Common myeloid progenitor, CD34-positive (primary cell): ENCODE measurements at places on chromosomes 12 and 14.

DNA sequence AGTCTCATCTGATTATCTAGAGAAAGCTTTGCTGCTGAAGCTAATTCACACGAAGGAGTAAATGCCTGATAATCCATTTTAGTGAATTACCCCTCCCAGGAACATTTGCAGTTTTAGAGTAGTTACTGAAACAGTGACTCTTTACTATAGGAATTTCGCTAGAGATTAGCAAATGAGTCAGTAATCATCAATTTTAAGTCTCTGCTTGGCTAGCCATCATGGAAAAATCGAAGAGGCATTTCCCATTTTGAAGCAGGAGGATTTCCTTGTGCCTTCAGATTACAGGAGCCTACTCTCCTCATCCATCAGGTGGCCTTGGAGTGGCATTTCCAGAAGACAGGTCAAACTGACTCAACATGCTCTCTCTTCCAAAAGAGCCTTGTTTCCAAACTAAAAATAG, 154.5 kb downstream of the EGLN3 start:
- peaks cover 21% of the 10 kb centered on the region for H3K27me3 ChIP-seq
- H3K36me3 ChIP-seq, result no peaks in the 10 kb centered on the region
- DNase-seq, result no peak
- no peak overlapping the region for H3K27ac ChIP-seq
- no peak overlapping the region for H3K4me3 ChIP-seq

GRCh38 chr14:23301969-23302289, 730 bp downstream of the PPP1R3E start:
- H3K27me3 ChIP-seq, result no peaks in the 10 kb centered on the region
- H3K4me3 ChIP-seq, result peak overlapping the region; percentile 91
- H3K27ac ChIP-seq, result peak overlapping the region; percentile 47

DNA sequence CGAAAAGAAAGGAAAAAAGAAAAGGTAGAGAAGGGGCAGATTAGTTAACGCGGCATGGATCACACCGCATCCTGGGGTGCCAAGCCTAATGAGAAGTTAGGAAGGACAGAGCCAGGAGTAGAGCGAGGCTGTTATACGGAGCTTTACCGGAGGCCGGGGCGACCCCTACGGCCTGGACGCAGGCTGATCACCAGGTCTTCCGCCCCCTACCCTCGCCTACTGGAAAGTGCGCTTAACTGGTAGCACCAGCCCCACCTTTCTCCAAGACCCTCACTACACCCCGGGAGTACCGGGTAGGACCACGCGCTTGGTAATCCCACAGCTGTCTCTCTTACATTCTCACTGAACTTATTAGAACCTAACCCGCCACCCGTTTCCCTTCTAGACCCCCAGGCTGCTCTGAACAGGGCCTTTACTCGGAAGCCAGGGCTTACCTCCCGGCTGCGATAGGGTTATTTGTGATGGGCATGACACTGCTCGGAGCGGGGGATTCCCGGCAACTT, 33.8 kb downstream of the WBP11 start:
- H3K4me3 ChIP-seq, result peak overlapping the region; percentile 83
- DNase-seq, result no peak
- peak overlapping the region; percentile 83 for H3K27ac ChIP-seq
- peaks cover 36% of the 10 kb centered on the region for H3K4me1 ChIP-seq

GRCh38 chr12:82857911-82858533, 171.3 kb downstream of the TMTC2 start:
- no peaks in the 10 kb centered on the region for H3K4me1 ChIP-seq
- H3K27ac ChIP-seq, result no peak overlapping the region
- H3K4me3 ChIP-seq, result no peak overlapping the region
- H3K27me3 ChIP-seq, result no peaks in the 10 kb centered on the region
- no peaks in the 10 kb centered on the region for H3K36me3 ChIP-seq

DNA sequence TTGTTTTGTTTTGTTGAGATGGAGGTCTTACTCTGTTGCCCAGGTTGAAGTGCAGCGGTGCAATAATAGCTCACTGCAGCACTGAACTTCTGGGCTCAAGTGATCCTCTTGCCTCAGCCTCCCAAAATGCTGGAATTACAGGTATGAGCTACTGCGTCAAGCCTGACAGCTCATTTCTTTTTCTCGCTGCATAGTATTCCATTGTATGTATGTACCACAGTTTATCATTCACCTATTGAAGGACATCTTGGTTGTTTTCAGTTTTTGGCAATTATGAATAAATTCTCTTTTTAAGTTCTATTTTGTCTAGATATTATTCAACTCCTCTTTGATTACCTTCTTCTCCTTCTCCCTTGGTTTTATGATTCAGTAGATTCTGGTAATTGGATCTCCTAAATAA, 13.5 kb downstream of the HSD17B6 start:
- H3K4me1 ChIP-seq, result no peaks in the 10 kb centered on the region
- no peaks in the 10 kb centered on the region for H3K36me3 ChIP-seq
- H3K27me3 ChIP-seq, result no peaks in the 10 kb centered on the region
- no peak for DNase-seq
- no peak overlapping the region for H3K27ac ChIP-seq

DNA sequence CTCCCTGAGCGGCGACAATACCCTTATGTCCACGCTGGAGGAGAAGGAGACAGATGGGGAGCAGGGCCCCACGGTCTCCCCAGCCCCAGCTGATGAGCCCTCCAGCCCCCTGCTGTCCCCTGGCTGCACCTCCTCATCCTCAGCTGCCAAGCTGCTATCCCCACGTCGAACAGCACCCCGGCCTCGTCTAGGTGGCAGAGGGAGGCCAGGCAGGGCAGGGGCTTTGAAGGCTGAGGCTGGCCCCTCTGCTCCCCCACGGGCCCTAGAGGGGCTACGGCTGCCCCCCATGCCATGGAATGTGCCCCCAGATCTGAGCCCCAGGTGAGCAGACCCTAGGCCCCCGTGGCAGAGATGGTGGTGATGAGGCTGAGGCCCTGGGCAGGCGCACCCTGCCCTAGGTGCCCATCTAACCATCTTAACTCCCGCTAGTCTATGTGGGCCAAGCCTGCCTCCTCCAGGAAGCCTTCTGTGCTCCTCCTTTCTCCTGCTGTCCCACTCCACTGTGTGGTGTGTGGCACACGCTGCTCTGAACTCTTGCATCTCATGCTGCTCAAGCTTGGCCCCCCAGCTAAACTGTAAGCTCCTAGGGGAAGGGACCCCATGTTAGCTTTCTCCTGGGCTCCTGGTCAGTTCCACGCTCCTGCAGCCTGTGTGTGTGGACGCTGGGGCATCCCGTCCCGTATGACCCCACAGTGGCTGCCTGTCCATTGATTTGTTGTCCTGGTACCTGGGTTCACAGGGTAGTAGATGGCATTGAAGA, 12.1 kb downstream of the MCRS1 start:
- no peaks in the 10 kb centered on the region for H3K27me3 ChIP-seq
- no peak overlapping the region for H3K27ac ChIP-seq
- no peak overlapping the region for H3K4me3 ChIP-seq
- DNase-seq, result no peak
- H3K4me1 ChIP-seq, result peaks cover 4% of the 10 kb centered on the region
- peaks cover 49% of the 10 kb centered on the region for H3K36me3 ChIP-seq

DNA sequence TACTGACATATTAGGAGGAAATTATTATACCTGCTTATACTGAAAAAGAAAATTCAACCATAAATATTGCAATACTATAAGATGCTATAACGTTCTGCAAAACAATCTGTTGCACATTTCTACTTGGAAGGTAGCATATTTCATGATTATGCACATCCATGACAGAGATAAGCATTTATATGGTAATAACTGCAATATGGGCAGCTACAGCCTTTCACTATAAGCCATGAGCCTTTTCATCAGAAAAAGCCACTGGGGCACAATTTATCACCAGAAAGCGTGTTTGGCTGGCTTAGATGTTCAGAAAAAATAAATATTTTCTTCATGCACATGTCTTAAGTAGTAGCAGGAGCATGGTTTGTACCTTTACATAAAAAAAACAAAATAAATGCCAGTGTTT, 340.7 kb downstream of the GALC start:
- H3K27ac ChIP-seq, result no peak overlapping the region
- H3K4me3 ChIP-seq, result no peak overlapping the region
- no peaks in the 10 kb centered on the region for H3K4me1 ChIP-seq
- no peaks in the 10 kb centered on the region for H3K36me3 ChIP-seq

GRCh38 chr14:28756269-28756883, 10.2 kb upstream of the FOXG1 start:
- no peaks in the 10 kb centered on the region for H3K36me3 ChIP-seq
- DNase-seq, result no peak
- no peak overlapping the region for H3K4me3 ChIP-seq
- peaks cover 50% of the 10 kb centered on the region for H3K27me3 ChIP-seq
- H3K4me1 ChIP-seq, result no peaks in the 10 kb centered on the region

DNA sequence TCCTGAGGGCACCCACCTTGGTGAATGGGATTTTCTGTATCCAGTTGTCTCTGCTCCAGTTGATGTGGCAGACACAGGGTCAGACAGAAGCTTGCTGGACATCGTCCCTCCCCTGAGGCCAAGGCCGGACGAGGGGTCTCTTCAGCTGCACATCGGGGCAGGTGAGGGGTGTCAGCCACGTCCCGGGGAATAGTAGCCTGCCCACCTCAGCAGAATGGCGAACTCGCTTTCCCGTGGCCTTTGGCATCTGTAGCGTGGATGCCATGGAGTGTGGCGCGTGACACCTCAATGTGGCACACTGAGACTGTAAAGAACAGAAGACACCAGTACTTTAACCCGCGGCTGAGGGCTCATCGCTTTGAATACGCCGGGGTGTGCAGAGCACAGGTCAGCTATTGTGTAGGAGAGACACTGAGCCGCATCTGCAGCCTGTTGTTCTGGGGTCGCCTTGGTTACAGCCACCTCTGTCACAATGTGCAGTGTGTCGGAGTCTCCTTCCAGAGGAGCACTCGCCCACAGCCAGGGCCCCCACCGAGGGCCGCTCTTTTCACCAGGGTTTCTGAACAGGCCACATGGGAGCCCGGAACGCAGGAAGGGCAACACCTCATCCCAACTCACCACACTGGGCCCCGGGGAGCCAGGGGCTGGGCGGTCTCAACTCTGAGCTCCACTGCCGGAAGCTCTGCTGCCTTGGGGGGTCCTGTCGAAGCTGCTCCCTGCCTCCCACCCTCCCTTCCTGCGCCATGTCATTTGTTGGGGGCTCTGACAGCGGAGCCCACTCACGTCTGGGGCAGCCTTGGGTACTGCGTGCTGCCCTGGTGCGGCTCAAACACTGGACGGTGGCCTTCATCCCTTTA, 77.0 kb downstream of the ADGRD1 start:
- H3K27me3 ChIP-seq, result no peaks in the 10 kb centered on the region
- no peak overlapping the region for H3K4me3 ChIP-seq
- no peak for DNase-seq

DNA sequence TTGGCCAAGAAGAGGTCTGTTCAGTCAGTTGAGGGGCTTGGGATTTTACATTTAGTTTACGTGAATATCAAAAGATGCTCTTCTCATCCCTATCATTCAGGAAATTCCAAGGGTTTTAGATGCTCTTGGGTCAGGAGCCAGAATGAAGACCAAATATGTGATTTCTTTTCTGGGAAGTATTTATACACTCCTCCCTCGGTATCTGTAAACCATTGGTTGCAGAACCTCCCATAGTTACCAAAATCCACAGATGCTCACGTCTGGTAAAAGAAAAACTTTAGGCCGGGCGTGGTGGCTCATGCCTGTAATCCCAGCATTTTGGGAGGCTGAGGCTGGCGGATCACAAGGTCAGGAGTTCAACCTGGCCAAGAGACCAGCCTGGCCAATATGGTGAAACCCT, 75.9 kb downstream of the TNFAIP2 start:
- no peaks in the 10 kb centered on the region for H3K36me3 ChIP-seq
- H3K27ac ChIP-seq, result no peak overlapping the region
- H3K4me1 ChIP-seq, result no peaks in the 10 kb centered on the region

- H3K4me3 ChIP-seq, result no peak overlapping the region
- no peak for DNase-seq
- H3K4me1 ChIP-seq, result no peaks in the 10 kb centered on the region
- H3K36me3 ChIP-seq, result no peaks in the 10 kb centered on the region
These were observed 82.7 kb upstream of the OTX2 start for GRCh38 chr14:56892959-56893358.

DNA sequence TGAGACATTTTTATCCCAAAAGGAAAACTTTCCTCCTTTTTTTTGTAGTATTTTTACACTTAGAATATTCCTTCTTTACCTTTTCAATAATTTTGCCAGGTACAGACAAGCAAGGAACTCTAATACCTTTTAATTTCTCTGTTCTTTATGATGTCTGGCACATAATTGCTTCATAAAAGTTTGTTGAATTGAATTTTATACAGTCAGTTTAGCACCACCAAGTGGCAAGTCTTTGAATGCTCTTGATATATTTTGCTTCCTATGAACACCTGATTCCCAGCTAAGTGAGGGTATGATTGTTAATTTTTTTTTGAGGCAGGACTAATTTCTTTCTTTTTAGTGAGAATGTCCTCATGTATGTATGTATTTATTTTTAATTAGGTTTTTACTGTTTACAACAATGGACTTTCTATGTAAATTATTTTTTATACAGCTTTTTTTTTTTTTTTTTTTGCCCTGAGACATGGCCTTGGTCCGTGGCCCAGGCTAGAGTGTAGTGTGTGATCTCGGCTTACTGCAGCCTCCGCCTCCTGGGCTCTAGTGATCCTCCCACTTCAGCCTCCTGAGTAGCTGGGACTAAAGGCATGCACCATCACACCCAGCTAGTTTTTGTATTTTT, 6.9 kb downstream of the TBC1D15 start:
- no peaks in the 10 kb centered on the region for H3K27me3 ChIP-seq
- DNase-seq, result peak; percentile 61
- H3K4me3 ChIP-seq, result no peak overlapping the region
- H3K27ac ChIP-seq, result no peak overlapping the region
- peaks cover 1% of the 10 kb centered on the region for H3K4me1 ChIP-seq

DNA sequence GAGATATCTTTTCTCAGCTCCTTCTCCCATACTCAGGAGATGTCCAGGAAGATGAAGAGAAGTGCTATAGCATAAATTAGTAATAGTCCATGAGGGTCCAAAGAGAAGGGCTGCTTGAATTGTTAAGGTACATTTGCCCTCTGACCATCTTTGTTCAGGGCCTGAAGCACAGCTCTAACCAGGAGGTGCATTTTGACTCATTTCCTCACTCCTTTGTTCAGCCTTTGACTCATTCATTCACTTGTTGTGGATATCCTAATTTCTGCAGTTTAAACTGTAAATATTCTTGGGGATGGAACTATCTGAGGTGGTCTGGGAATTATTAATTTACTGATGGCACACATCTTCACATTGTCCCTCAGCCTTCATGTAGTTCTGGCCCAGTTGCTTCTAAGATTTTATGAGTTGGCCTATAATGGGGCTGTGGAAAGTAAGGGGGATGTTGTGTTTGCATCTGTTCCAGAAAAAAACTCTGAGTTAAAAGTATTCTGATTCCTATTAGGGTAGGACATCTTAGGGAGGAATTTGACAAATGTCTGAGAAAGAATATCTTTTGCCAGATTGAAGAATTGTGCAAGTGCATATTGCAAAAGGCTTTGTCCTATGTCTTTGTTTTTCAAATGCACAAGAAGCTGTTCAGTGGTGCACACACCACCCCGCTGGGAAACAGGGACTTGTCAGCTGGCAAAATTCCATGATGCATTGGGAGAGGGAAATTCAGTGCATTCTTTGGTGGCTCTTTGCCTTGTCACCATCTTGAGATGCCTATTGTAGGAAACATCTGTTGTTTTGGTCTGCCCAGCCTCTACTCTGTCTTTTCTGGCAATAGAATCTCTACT, 22.1 kb downstream of the SMOC1 start:
- H3K27me3 ChIP-seq, result no peaks in the 10 kb centered on the region

- H3K27ac ChIP-seq, result no peak overlapping the region
- H3K4me3 ChIP-seq, result no peak overlapping the region
- no peaks in the 10 kb centered on the region for H3K36me3 ChIP-seq
- H3K4me1 ChIP-seq, result peaks cover 3% of the 10 kb centered on the region
- DNase-seq, result no peak
These were observed 90.0 kb downstream of the DHRS2 start for GRCh38 chr14:23725980-23726710.
